Aorta (tissue), 5 donors: ENCODE measurements at places on chromosomes 7 and 10. TPM values are rescaled to one million over a fixed set of nuclear protein-coding genes. Genes with fewer than 3 reads are reported as not detected.

DNA sequence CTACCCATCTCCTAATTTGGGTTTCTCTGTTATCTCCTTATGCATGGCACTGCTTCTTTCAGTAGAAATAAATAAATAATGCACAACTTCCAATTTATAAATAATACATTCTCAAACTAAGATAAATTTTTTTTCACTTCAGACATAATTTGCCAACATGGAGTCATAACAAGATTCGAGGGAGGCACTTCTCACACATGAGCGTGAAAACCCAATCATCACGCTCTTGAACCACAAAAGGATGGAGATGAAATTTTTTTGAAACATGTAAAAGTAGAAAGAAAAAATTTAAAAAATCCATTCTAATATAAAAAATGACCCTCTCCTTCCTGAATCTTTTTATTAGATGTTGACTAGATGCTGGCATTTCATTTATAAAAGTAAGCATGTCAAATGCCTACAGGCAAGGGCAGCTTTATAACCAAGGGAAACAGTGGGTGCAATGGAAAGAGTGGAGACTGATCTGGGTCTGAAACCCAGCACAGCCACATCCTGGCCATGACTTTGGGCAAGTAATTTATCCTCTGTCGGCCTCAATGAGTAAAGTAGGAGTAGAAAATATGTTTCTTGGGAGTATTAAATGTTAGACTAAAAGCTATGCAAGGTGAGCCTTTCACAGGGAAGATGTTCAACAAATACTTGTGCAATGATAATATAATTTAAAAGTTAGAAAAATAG lies 185.0 kb downstream of the STK31 start:
- no peak for DNase-seq

DNA sequence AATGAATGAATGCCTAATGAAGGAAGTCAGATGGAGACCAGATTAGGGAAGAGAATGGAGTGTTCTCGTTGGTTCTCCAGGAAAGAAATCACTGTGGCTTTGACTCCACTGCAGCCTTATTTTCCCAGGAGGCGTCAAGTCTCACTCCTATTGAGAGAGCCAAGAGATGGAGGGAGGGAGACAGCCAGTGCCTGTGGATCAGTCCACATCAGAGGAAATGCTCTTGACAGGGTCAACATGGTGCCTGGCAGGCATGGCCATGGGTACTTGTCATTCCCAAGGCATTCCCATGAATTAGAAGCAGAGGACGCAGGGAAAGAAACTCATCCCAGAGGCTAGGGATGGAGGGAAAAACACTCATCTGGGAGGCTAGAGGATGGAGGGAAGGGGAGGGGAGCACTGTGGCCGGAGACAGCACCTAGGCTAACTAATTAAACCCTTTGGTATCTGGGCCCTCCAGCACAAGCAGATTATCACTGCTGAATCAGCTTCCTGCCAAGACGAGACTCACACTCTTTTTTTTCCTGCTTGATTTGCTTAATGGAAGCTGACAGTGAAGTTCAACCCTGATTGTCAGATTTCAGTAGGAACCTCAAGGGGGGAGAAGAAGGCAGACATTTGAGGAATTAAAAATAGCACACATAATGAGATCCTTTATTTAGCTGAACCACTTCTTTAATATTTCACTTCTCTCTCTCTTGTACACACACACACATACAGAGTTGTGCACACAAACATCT lies 1233.2 kb upstream of the AUTS2 start:
- no peak for DNase-seq

DNA sequence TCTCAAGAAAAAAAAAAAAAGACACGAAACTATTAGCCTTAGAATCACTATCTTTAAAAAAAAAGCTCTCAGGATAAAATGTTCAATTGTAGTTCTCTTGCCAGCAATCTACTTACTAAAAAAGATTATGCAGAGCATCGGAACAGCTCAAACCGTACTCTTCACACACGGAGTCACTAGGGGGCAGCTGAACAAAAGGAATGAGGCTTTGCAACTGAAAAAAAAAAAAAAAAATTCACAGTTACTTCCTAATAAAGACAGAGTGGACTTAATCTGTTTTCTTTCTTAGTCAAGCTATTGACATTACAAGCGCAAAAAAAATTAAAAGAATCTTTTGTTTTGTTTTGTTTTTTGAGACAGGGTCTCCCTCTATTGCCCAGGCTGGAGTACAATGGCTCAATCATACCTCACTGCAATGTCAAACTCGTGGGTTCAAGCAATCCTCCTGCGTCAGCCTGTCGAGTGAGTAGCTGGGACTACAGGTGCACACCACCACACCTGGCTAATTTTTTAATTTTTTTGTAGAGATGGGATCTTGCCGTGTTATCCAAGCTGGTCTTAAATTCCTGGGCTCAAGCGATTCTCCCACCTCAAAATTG lies 11.5 kb downstream of the PMS2 start:
- DNase-seq: no peak

GRCh38 chr10:3980660-3981059 lies 195.7 kb upstream of the KLF6 start:
- no peak for DNase-seq

Gene TRIM24
- total RNA-seq: 12.1 TPM

Gene ERVW-1
- not detected for total RNA-seq

Gene INHBA
- 30.8 TPM for total RNA-seq

DNA sequence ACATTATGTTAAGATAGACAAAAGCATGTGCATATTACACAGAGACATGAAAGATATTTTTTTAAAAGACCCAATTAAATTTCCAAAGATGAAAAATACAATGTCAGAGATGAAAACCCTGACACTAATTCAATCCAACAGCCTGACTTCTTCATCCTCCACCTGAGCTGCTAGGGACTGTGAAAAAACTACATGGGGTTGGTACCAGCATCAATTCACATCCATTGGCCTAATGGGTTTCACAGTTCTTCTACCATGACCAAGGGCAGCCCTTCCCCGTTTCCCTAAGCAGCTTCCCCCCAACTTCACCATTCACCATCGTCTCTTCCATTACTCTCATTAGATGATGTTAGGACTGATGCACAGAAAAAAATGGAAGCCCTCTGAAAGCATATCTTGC lies 37.4 kb upstream of the CDCA7L start:
- no peak for DNase-seq

DNA sequence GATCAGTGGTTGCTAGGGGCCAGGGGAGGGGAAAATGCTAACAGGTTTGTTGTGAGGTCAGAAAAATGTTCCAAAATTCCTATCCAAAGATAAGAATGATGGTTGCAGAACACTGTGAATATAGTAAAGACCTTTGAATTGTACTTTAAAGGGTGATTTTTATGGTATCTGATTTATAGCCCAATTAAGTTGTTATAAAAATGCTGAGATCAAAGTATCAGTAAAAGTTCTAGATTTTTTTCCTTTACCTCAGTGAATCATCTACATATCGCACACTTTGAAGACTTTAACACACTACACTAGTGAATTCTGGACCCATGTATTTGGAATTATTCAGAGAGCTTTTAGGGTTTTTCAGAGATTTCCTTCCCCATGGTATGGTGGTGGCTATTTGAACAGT lies 275.4 kb downstream of the WDR37 start:
- DNase-seq: no peak

Gene HSPA12A
- total RNA-seq: 25.7 TPM

DNA sequence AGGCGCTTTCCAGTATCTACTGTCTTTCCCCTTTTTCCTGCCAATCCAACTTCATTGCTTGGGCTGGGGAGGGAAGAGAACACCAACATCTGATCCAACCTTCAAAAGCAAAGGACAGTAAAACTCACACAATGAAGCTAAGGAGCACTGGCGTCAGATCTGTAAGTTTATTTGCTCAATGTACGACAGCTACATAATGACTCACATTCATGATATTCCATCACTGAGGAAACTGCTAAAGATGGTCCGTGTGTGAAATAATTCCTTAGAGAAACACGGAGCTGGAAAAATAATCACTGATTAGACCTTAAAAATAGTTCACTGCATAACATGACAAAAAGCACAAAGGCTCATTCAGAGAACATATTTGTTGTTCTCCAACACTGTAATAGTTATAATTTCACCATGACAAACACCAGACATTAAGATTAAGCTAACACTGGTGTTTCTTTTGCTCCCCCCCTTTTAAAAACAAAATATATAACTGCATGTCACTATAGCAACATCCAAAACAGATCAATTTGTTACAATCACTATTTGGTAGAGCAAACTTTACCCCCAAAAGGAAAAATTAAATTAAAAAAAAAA lies 24.3 kb downstream of the HSPB1 start:
- DNase-seq: no peak

Gene NUTM2B
- total RNA-seq: 0.42 TPM

Gene WDR11
- total RNA-seq: 51.0 TPM

Gene SCIN
- total RNA-seq: 4.2 TPM

- peak; percentile 91 for DNase-seq
These were observed 17.3 kb upstream of the NRBF2 start for GRCh38 chr10:63115732-63116383.

Gene PRSS1
- total RNA-seq: 6.3 TPM

- DNase-seq: peak; percentile 82
These were observed 219.6 kb downstream of the KCNMA1 start for GRCh38 chr10:77417806-77418640.

DNA sequence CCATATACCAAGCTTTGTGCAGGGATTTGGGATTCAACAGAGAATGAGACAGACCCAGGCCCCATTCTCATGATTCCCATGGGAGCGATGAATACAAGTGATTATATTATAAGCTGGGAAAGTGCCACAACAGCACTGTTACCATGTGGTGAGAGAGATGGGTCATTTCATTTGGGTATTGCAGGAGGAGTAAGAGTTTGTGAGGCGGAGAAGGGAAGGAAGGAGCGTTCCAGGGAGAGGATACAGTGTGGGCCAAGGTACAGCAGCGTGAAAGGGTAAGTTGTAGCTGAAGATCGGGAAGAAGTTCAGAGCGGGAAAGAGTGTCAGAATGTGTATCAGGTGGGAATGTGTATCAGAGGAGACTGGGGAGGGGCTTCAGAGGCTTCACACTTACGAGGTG lies 38.5 kb downstream of the GOLGA7B start:
- DNase-seq: no peak

GRCh38 chr7:2553108-2553507 lies 2.2 kb downstream of the BRAT1 start:
- no peak for DNase-seq

DNA sequence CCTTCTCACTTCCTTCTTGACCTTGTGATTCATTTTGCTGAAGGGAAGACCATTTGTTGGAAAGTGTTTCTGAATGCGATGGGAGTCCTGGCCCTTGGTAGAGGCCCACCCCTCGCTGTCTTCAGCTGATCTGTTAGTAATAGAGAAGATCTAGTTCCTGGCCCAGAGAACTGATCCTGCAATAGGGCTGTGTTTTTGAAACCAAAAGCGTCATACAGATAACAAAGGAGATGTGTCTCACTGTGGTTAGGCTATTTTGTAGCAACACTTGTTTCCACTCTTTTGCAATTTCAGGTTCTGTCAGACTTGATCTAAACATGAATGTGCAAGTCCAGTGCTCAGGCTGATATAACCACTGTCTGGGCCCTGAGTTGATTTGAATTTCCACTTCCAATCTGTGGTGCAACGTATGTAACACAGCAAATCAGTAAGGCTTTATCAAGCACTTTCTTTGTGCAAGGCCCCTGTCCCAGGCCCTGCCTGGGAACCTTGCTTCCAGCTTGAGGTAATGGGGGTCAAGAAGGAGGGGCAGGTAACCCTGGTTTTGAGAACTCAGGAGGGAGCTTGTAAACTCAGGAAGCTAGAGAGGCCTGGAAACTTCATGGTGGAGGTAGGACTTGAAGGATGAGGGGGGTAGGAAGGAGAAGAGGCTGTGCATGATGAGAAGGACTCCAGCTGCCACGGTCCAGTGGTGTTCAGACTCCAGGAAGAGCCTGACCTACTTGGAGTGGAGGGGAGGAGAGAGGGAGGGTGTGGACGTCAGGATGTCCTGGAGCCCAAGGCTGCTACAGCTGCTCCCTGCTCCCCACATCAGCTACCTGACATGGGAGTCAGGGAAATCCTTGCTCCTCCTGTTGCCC lies 42.2 kb upstream of the SRGN start:
- no peak for DNase-seq

Gene NACAD
- 15.7 TPM for total RNA-seq

Gene GNGT1
- total RNA-seq: not detected

GRCh38 chr7:142383841-142384492 lies 126.1 kb upstream of the PRSS58 start:
- no peak for DNase-seq

- peak; percentile 68 for DNase-seq
These were observed 117.7 kb downstream of the APBB1IP start for GRCh38 chr10:26555719-26556368.

DNA sequence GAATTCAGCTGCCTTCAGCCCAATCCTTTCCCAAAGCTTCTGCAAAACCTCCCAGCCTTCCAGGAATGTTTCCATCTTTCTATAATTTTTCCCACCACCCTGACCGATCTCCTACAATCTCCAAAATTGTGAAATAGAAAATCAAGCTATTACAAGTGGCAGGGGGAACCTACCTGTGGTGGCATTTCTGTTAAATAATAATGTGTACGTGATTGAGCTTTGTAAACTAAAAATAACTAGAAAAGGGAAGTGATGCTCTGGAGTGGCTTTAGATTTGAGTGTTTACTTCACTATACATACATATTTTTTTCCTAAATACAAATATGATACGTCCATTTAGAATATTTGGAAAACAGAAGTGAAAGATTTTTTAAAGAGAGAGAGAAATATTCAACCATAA lies 593.6 kb downstream of the GRM8 start:
- no peak for DNase-seq

Gene STN1
- total RNA-seq: 20.3 TPM

GRCh38 chr7:835485-836401 lies 3.5 kb downstream of the SUN1 start:
- DNase-seq: no peak

DNA sequence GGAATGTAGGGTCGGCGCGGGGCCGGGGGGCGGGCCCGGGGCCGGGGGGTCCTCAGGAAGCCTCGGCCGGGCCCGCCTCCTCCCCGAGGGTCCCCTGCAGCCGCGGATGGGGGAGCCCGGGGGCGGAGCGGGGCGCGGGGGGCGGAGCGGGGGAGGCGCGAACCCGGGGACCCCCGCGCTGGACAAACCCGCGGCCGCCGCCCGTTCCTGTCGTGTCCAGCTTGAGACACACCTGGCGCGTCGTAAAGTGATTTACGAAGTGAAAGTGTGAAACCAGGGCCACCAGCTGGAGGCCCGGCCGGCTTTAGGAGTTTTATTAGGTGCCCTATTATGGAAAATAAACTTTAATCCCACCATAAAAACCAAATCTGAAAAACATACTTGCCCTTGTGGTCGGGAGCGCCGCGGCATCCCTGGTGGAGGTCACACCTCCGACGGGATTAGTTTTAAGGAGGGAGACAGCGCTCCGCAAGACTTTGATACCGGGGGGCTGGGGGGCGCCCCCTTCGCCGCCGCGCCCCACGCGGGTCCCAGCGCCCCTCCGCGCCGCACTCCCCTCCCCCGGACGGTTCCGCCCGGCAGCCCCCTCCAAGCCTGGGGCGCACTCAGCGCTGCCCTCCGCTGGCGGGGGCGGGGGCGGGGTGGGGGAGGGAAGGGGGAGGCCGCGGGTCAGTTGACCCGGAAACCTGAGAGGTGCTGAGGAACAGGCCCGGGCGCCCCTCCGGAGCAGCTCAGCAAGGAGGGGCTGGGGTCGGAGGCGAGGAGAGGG lies 10.3 kb downstream of the MNX1 start:
- no peak for DNase-seq

Gene SPDYE16
- total RNA-seq: 0.16 TPM
